SW 1271 (cell line): ENCODE measurements at places on chromosomes 7 and 10.

DNA sequence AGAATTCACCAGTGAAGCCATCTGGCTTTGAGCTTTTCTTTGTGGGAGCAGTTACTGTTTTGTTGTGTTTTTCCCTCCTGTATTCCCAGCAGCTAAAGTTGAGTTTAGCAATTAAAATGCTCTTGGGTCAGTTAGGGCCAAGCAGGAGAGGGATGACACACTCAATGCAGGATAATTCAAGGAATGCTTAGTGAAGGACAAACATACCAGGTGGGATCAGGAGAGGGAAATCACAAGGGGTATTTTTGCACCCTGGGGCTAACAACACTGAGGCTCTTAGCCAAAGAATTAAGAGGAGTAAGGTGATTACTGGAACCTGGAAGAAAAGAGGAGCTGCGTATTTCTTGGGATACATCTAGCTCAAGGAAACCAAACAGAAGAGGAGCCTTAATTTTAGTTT, 82.4 kb upstream of the KCND2 start:
- no peak for DNase-seq

- no peak for DNase-seq
These were observed 8.9 kb upstream of the PNLIP start for GRCh38 chr10:116536810-116537209.

GRCh38 chr10:86106616-86107015, 260.0 kb downstream of the GRID1 start:
- no peak for DNase-seq

GRCh38 chr10:98414932-98415730, at the start of gene PYROXD2:
Gene PYROXD2 (minus strand): TSS chr10:98415182. CDS start chr10:98415135, 47 bp downstream.
- peak; percentile 83 for DNase-seq

- no peak for DNase-seq
These were observed 97.5 kb upstream of the PRSS58 start for GRCh38 chr7:142355328-142355727.

- no peak for DNase-seq
These were observed 65.3 kb downstream of the CARD11 start for GRCh38 chr7:2978408-2978807.
